ENCODE measurements at places on chromosomes 6 and 20.

DNA sequence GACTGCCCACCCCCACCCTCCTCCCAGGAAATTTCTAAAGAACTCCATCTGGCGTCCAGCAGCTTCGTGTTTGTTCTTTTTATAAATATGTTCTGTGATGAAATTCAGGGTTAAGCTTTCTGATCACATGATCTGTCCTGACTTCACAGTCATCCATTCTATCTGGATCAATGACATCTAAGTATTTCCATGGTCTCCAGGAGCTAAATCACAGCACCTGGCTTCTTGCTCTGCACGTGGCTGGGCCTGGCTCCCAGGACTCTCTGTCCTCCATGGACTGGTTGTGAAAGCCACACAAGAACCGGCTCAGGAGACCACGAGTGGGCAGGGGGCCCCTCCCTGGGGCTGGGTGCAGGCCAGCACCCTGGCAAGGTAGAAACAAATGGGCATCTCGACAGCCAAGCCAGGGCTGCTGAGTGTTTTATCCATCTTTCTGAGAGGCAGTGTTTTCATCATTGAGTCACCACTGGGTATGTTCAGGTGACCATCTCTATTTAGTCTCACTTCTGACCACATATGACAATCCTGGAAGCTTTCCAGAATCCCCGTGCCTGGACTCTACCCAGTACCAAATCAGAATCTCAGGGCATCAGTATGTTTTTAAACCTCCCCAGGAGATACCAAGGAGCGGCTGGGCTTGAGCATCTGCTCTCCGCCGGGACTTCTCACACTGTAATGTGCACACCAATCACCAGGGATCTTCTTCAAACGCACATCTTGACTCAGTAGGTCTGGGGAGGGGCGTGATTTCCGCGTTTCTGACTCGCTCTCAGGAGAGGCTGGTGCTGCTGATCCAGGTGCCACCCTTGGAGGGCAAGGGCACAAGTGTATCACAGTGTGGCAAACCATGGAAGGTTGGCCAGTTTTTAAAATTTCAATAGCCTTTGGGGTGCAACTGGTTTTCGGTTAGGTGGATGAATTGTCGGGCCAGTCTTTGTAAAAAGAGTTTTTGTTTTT lies 31.6 kb upstream of the PXDC1 start:
- no peak for DNase-seq

- no peak for DNase-seq
These were observed 144.2 kb upstream of the CITED2 start for GRCh38 chr6:139518556-139519091.

DNA sequence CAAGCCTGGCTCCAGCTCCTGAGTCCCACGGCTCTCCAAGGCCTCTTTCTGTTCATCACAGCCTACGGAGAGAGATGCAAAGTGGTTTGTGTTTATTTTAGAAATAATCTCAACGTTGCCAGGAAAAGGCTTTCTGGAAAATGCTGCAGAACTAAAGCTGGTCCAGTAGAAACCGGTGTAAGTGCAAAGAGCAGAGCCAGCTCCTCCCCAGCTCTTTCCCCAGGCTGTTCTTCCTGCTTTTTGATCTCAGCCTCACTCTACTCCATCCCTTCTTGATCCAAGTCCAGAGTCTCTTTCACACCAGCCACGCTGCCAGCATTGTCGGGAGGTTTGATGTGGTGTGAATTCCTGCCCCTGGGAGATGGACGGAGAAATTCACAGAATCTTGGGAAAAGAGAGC lies 69.8 kb downstream of the TMEM170B start:
- no peak for DNase-seq

GRCh38 chr6:33118525-33119123 lies 42.8 kb downstream of the HLA-DPB1 start:
- no peak for DNase-seq

DNA sequence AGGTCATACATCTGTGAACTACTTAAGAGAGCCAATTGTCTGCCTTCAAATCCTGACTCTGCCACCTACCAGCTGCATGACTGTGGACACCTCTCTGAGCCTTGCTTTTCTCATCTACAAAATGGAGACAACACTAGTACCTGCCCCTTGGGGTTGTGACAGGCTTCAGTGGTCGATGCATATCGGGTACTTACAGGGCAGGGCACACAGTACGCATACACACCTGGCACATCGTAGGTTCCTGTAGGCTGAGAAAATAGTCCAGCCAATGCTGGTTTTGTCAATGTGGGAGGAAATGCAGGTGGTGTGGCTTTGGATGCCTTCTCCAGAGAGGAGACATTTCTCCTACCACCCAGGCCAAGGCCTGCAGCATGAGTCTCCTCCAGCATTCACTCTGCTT lies 2.3 kb downstream of the ADIG start:
- DNase-seq, result no peak

DNA sequence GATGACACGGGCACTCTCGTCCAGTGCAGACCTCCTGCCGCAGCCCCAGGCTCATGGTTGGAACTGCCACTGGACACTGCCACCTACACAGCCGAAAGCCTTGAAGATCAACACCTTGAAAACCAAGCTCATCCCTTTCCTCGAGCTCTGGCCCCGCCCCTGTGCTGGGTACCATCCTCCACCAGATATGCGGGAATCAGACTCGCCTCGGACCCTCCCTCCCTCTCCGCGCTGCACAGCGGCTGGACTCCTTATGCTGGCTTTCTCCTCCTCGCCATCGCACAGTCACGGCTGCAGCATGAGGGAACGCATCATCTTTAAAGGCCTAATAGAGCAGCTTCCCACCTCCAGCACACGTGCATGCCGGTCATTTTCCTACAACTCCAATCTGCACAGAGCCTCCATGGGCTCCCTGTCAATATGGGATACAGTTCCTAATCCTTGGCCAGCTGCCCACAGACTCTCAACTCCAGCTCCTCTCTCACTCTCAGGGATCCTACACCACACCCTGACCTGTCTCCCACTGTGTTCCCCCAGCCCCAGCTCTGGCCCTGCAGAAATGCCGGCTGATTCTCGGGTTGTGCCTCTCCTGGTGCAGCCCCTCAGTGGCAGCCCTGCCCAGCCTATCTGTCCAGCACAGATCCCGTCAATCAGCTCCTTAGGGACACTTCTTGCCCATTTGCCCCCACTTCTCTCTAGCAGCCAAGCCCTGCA lies 23.2 kb downstream of the TXNDC5 start:
- DNase-seq, result no peak

All from D341Med (cell line).